ENCODE measurements at places on chromosomes 2 and 18.

DNA sequence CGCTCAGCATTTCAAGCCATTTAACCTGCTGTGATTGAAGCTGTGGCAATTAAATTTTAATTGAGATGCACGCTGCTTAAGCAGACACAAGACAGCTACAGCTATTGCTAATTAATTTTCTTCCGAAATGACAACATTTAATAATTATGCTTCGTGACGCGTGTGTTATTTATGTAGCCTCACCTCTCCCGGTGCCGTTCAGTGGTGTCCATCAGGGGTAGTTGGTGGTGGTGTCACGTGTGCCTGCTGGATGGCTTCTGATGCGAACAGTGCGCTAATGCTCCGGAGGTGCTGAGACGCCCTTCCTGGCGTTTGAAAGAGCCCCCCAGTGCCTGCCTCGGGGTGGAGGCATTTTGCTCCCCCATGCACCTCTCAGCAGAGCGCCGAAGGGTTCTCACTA lies 39.5 kb downstream of the GLI2 start:
- no peak for DNase-seq

- no peak for DNase-seq
Observed at GRCh38 chr18:7855028-7855427, 287.9 kb downstream of the PTPRM start.

DNA sequence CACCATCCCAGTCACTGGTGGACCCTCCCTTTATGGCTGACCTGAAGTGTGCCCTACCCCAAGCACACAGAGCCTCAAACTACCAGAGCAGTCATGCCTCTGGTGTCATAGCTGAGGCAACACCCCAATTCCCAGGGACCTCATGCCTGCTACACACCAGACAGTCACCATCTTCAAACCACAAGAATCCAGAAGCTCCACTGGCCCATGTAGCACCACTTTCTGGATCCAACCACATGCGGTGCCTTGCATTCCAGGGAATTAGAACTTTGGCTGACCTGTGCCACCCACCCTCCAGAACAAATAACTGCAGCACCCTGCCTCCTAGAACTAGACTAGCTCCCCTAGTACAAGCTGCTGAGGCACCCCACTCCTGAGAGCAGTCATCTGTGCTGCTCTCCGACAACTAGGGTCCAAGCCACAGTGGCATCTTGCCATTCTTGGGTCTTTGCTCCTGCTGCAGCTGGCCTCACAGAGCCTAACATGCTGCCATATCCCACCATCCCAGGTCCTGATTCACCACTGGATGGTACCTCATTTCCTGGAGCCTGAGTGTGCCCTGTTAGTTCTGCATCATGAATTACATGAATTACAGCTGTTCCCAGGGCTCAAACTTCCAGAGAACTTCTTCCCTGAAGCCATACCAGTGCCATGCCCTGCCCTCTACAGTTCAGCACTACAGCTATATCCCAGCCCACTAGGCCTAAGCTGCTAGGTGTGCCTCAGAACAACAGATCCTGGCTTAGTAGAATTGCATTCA lies 243.8 kb upstream of the CHST9 start:
- DNase-seq, result no peak

DNA sequence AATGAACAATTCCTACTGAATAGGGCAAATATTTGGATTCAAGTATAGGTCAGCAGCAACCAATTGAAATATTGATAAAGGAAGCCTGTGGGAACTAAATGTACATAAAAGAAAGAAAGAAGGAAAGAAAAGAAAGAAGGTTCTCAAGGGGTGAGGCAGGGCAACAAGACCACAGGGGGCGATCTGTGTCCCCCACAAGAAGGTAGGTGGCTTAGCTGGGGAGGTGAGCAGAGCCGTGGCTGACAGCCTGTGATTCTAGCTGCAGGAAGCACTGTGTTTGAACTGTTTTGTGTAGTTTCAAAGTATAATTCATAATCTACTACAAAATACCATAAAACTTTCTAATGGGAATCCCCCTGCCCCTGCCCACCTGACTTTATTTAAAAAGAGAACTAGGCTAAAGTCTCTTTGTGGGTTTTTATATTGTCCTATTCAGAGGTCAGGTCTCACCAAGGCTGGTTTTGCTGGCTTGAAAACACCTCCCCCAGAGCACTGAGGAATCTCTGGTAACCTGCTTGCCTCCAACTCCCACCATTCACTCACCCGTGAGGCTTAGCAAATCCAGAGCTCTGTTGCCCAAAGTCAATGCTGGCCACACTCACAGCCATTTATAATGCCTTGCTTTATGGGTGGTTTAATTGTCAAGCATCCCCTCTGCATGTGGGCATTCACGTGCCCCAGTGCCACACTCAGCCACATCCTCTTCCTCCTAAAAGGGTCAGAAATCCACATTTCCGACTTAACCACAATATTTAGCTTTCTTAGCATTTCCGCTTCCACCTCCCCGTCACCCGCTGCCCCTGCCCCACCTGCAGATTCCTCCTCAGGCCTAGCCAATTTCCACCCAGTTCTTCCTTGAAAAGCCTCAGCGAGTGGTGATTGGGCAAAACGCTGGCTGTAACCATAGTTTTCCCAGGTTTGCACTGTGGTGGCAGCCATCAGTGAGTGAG lies 36.4 kb upstream of the LMAN1 start:
- no peak for DNase-seq

- no peak for DNase-seq
Observed at GRCh38 chr2:184906709-184907108, 308.4 kb downstream of the ZNF804A start.

DNA sequence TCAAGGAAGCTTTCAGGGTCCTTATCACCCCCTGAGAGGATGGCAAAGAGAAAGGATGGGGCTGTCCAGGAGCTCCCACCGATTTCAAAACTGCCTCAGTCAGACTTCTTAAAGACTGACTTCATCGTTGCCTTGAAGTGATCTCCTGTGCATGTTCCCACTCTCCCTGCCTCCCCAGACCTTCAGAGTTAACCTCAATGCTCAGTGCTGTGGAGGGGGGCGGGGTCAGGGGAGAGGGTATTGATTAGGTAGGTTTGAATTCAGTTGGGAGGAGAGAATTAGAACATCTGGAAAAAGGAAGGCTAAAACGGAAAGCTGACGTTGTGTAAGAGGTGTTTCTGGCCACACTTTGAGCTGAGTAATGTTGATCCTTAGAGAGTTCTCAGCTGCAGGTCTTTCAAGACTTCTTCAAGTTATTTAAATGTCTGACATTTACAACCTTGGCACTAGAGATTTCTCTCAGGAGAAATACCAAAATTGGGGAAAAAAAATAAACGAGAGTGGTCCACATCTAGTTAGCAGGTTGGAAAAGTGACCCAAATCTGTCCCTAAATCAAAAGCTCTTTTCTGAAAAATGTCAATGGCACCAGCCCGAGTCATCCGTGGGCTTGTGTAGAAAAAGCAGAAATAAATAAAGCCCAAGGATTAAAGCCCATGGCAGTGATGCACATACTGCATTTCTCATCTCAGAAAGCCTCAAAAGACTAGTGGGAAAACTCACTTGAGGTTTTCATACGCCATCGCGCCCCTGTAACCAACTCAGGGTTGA lies 134.7 kb upstream of the EPAS1 start:
- no peak for DNase-seq

DNA sequence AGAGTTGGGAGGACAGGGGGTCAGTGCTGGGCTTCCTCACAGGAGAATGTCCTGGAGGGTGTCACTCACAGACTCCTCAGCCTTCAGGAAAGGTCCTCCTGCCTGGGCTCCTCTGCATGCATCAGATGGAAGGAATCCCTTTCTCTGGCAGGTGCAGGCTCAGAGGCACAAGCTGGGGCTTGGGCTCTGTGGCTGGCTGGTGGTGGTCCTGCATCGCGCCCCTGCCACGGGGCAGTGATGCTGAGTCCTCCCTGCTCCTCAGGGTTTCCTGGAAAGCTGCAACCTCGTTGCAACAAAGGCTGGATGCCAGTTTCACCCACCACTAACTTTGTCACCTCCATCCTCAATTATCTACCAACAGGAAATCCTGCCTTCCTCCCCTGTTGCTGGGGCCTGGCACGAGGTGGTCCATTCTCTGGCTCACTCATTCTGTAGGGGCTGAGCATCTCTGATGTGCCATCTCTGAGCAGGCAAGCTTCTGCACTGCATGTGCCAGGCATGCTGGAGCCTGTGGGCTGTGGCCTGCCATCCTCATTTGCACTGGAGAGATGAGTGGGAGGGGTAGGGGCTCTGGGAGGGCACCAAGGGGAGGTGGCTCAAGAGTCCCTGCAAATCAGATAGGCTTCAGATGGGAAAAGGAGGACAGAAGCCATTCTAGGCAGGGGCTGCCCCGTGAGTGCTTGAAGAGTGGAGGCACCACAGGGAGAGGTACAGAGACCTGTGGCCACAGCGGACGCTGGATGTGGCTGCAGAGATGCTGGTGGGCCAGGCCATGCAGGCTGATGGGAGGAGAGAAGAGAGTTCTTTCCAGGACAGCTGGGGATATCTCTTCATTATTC lies 272.6 kb upstream of the HS6ST1 start:
- no peak for DNase-seq

DNA sequence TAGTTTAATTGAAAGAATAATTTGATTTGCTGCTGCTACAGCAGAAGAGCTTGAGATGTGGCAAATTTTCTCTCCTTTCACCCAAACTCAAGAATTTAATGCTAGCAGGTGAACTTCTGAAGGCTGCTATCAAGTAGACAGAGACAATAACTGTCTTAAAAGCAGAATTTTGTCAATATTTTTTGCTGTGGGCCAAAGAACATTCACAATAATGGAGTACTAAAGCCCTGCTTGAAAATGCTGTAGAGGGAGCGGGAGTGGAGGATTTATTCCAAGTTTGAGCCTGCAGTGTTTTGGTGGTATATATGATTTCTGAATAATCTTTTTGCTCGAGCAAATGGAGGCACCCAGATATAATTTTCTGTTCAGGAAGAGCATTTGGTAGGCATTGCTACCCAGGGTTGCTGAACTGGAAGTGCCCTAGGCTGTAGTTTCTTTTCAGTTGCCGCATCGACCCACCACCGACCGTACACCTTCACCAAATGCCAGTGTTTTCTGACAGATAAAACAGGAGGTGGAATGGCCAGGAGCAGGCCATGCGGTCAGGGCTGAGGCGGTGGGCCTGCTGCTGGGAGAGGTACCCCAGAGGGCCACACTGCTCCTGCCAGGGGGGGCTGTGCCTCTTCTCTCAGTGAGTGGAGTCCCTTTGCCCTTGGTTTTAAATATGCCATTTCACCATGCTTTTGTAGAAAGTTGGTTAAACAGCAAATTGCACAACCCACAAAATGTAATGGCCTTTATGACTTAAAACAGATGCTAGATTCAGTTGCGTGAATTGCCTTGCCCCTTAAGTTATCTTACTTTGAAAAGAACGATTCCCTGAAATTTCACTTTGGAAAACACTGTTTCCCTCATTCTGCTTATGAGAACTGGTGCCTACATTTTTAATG lies 36.4 kb downstream of the TSHZ1 start:
- DNase-seq, result no peak

DNA sequence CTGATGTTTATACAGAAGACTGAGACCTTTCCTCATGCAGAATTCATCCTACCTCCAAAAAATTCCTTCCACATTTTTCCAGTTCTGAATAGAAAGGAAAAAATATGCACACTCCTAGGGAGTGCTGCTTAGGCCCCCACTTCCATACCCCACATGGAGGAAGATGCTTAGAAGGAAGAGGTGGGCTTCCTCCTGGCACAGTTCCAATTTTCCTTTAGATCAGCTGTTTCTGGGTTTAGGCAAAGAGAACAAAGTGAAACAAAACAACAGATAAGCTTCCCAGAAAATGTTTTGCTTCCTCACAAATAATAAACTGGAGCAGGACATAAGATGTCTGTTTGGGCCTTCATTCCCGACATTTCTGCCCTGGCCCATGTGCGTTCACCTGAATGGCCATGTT lies 172.6 kb downstream of the PRPF40A start:
- no peak for DNase-seq

DNA sequence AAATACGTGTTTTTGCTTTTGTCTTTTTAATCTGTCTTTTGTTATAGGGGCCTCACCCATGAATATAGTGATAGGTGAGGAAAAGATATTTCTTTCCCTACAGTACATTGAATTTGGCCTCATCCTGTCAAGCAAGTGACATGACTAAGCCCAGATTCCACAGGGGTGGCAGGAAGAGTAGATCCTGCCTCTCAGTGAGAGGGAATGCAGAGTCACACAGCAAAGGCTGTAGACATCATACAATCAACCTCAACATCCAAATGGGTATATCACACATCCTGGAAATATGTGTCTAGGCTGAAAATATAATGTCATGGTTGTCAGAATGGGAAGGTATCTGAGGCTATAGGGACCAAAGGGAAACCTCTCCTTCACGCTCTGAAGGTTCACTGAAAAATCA lies 269.6 kb downstream of the CDH20 start:
- no peak for DNase-seq

DNA sequence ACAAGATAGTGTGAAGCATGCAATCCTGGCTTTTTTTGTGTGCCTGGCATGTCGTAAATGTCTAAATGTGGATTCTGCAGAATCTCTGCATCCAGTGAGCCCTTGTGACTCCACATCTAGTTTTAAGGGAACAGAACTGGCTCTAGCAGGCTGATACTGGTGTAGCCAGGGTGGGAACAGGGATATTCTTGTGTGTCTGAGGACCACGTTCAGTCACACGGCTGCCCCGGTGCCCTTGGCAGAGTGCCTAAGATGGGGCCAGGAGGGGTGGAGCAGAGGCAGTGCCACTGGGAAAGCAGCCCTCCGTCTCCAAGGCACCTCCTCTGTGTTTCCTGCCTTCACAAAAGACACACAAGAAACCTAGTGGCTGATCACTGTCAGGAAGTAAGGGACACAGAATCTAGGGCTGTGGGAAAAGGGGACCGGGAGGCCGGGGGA lies 91.5 kb upstream of the PARD3B start:
- no peak for DNase-seq

DNA sequence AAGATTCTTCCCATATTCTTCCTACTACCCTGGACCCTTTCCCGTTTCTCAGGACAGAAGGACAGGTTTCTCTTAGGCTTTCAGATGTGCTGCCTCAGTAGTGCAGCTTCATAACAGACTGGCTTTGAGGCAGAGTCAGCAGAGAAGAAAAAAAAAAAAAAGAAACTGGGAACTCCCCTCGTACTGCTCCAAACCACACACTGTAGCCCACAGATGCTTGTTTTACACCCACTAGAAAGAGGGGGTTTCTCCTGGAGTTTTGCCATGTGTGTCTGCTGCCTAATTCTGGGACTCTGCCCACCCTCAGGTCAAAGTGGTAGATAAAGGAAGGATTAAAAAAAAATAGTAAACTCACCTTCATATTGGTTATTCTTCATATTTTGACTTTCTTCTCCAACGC lies 95.9 kb downstream of the NCOA1 start:
- no peak for DNase-seq

DNA sequence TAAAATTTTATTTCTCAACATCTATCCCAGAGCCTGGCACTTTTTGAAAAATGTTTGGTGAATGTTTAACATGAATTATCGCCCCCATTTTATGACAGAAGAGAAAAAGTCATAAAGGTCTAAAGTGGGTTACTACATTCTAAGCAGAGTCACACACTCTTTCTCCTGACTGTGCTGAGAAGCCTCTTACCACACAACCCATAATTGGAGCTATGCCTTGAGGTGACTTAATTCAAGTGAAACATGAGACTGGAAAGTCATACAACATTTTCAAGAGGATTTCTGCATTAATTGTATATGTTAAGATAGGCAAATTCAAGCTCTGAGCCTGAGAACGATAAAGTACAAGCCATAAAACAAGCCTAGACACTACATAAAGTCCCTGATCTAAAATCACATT lies 3.1 kb upstream of the DSEL start:
- DNase-seq, result no peak

GRCh38 chr2:221571025-221571550 lies 1.0 kb downstream of the EPHA4 start:
- no peak for DNase-seq

GRCh38 chr2:176766005-176766404 lies 446.6 kb upstream of the HNRNPA3 start:
- DNase-seq, result no peak
